Cerebellar nuclear complex (tissue), 1 donor: ENCODE measurements at places on chromosomes 7 and 10.

- no peak for DNase-seq
These were observed 182.2 kb downstream of the POLR1F start for GRCh38 chr7:19526639-19527038.

GRCh38 chr10:32979041-32979440 is 21.0 kb upstream of the ITGB1 start:
- no peak for DNase-seq

GRCh38 chr10:71978476-71978875 is 14.3 kb downstream of the CHST3 start:
- DNase-seq: no peak

GRCh38 chr7:92121681-92122080 is 12.6 kb downstream of the CYP51A1 start:
- DNase-seq: no peak

DNA sequence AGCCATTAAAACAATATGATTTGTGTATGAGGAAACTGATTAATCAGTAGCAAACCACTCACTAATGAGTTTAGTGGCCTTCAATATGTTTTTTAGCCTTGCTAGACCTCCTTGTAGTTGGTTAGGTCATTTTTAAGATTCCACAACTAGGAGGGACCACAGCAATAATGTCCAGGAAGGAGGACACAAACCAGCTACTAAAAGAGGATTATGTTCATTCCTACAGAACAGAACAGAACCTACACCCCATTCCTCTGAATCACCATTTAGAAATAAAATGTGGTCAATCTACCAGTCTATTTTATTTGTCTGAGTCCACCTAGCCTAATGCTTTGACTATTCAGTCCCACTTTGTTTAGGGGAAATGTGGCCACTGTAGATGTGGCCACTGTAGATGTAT is 226.3 kb downstream of the GLI3 start:
- no peak for DNase-seq

DNA sequence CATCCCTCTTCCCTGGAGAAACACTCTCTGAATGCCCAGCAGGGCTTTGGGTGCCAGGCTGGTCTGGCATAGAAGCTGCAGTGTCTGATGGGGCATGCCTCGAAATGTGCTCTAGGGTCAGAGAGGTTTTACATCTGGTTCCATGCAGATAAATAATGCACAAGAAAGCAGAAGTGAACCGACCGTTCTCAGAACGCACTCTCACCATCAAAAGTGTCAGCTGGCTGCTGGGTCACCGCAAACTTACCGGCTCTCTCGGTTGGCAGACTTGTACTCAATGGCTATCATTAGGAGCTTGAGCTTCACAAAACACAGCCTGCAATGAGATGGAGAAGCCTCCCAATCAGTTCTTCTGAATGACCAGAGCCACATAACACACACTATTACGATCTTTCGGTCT is 610.0 kb downstream of the KCNMA1 start:
- DNase-seq: peak; percentile 27

DNA sequence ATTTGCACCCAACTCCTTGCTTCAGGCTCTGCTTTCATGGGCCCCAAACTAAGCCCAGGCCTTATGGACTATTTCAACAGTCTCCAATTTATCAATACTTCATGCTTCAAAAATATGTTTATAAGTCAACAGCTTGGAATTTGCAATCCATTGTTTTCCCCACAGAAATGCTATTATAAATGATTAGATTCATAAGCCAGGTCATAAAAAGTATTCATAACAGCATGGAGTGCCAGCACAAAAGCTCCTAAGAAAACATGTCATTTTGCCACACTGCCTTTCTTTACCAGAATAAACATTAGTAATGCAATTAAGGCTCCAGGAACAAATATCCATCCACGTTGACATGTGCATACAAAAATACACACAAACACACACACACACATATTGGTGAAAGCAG is 30.1 kb downstream of the OSBPL3 start:
- DNase-seq: no peak

- no peak for DNase-seq
These were observed 32.1 kb upstream of the PURB start for GRCh38 chr7:44917465-44917864.

GRCh38 chr10:68517188-68517587 is 10.1 kb downstream of the SLC25A16 start:
- no peak for DNase-seq

DNA sequence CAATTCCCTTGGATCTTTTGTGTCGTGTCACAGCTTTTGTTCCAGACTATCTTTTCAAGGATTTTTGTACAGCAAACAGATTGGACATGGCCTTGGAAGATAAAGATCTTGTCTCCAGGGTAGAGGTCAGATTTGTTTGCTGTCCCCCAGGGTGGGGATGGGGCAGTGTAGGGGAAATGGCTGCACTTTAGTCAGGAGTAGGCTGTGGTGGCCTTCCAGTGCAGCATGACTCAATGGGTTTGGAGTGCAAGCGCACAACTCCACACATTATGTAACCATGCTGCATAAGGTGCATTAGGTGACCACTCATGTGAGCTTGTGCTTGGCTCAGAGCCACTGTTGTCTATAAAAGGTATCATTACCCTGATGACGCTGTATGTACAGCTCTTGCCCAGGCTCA is 23.9 kb upstream of the ADAMTS14 start:
- no peak for DNase-seq

DNA sequence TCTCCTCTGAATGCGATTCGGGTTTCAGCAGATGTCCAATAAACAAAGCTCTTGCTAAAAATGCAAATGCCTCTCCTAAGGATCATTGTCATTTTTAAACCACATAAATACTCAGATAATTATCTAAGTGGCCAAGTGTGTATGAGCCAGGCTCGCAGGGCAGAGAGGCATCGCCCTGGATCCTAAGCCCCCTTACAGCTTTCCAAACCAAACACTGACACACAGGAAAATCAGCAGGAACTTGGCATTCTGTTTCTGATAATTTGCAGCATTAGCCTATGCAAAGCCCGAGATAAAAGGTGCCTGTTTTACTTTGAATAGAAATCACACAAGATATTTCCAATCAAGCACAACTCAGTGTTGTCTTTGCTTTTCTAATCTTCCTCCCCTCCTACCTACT is 134.4 kb downstream of the ABCA13 start:
- DNase-seq: no peak

GRCh38 chr7:147885869-147886268 is 704.7 kb upstream of the C7orf33 start:
- no peak for DNase-seq

GRCh38 chr10:21257919-21258318 is 267.6 kb downstream of the SKIDA1 start:
- DNase-seq: no peak

- no peak for DNase-seq
These were observed 38.0 kb downstream of the USP6NL start for GRCh38 chr10:11573497-11573896.

DNA sequence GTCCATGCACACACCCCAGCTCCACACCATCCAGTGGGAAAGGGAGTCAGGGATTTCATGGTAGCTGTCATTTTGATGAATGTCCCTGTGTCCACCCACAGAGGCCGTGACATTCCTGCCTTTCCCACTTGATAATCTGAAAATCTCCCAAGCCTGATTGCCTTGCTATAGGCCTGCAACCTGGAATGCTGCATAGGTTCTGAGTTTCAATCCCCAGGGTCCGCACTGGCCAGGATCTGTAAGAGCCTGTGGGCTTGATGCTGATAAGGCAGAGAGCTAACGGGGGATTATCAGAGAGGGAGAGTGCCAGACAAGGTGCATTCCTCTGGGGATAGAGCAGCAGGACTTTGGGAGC is 57.5 kb downstream of the RBM20 start:
- DNase-seq: no peak

DNA sequence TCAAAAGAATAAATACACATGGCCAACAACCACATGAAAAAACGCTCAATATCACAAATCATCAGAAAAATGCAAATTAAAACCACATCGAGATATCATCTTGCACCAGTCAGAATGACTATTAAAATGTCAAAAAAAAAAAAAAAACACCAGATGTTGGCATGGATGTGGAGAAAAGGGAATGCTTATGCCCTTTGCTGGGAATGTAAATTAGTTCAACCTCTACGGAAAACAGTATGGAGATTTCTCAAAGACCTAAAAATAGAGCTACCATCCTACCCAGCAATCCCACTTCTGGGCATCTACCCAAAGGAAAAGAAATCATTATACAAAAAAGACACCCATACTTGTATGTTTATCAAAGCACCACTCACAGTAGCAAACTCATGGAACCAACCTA is 45.0 kb upstream of the DIP2C start:
- no peak for DNase-seq

DNA sequence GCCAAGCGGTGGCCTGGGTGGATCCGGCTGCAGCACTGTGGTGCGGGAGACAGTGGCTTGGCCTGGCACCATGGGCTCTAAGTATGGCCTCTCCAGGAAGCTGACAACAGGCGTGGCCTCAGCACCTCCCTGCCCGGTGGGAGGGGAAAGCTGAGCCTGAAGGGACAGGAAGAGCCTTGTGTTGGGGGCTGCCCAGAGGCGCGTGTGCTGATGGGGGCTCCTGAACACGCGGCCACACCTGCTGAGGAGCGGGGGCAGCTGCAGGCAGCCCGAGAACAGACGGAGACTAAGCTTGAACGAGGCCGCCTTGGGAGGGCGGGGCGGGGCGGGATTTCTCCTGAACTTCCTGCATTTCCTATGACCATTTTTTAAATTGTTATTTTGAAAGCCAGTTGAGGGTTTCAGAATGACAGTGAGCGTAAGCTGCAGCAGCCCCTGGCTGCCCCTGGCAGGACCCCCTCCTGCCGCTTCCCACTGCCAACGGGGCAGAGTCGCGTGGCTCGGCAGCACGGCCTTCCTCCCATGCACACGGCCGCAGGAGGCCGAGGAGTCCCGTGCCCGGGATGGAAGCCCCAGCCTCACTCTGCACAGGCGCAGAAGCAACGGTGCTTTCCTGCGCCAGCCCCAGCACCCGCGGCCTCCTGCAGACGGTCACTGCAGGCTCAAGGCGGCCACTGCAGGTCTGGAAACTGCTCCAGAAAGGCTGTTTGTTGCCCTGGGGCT is 43.2 kb downstream of the DPYSL4 start:
- DNase-seq: no peak

DNA sequence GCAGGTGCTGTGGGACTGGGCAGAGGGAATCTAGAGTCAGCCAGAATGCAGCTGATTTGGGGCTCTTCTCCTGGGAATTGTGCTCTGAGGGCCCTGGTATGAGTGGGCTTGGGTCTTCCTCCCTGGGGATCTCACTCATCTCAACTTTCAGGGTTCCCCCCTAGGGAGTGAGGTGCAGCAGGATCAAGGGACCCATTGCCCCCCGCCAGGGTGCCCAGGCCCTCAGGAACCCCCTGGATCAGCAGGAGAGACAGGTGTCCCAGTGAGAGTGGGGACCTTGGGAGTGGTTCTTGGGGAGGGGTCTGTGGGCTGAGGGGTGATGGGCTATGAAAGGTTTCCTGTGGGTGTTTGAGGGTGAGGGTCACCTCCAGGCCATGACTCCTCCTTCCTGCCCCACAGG is 17.6 kb upstream of the VOPP1 start:
- DNase-seq: no peak

DNA sequence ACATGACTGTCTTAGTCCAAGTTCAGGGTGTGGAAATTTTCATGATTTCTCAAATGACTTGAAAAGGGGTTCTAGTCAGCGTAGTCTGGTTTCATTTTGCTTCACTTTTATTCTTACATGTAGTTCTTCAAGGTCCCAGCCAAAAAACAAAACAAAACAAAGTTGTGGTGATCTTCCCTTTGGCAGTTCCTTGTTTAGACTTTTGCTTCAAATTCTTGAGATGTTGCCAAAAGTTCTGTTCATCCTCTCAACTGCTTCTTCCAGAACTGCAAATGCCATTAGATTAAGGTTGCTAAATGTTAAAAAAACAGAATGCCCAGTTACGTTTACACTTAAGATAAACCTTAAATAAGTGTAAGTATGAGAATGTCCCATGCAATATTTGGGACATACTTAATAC is 370.8 kb upstream of the LRRTM3 start:
- no peak for DNase-seq

GRCh38 chr10:88598055-88598454 is 11.5 kb downstream of the LIPJ start:
- no peak for DNase-seq

- DNase-seq: no peak
These were observed 493.2 kb upstream of the AUTS2 start for GRCh38 chr7:69105092-69105491.

- no peak for DNase-seq
These were observed 26.0 kb downstream of the CYP26A1 start for GRCh38 chr10:93099670-93100069.

- DNase-seq: no peak
These were observed 75.1 kb downstream of the GRK5 start for GRCh38 chr10:119282446-119282845.

GRCh38 chr10:108673741-108674140 is 1249.6 kb downstream of the XPNPEP1 start:
- DNase-seq: no peak

GRCh38 chr10:79314761-79315601 is 32.3 kb upstream of the PPIF start:
- DNase-seq: no peak

DNA sequence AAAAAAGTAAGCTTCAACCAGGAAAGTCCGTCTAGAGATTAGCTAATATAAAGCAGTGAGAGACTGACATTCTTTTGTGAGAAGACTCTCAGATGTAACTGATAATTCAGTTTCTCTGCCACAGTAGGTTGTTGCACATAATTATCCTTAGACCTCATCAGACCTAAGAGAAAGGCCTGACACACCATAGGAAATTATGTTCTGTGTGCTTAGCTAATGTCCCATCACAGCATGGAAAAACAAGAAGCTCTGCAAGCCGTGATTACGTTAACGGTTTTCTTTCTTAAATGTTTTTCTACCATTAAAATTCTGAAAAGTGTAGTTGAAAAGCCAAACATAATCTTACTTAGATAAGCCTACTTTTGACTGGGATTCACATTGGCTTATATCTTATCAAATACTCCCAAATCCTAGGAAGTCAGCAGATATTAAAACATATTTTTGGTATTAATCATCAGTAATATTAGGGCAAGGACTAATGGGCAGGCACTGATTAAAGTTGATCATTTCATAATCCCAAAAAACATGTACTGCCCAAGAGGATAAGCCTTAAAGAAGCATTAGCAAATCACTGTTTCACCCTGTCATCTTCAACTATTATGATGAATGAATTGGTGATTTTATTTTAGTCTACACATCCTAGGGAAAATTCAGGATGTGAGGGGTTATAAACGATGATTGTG is 5.2 kb downstream of the CSTF2T start:
- DNase-seq: no peak

- no peak for DNase-seq
These were observed 137.7 kb downstream of the LRRC4 start for GRCh38 chr7:127893547-127893946.

GRCh38 chr7:107605218-107605815 is 25.3 kb downstream of the BCAP29 start:
- DNase-seq: peak; percentile 46

DNA sequence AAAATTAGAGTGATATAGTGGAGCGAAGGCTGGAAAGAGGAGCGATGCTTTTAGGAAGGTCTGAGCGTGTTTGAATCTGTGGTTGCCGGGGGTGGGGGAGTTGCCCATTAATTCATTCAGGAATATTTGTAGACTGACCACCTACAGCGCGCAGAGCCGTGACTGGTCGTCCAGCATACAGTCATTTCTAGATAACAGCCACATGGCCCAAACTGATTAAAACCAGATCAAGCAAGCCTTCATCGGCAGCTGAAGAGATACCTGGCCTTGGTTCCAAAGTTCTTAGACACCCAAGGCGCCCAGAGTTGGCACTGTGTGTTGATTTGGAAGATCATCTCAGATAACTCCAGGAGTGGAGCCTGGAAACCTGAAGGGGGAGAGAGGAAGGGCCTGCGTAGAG is 1.7 kb downstream of the PROSER2 start:
- DNase-seq: no peak
